ENCODE measurements at places on chromosomes 5 and 9.

GRCh38 chr5:8446179-8446578 lies 577.2 kb downstream of the MTRR start:
- DNase-seq = no peak

DNA sequence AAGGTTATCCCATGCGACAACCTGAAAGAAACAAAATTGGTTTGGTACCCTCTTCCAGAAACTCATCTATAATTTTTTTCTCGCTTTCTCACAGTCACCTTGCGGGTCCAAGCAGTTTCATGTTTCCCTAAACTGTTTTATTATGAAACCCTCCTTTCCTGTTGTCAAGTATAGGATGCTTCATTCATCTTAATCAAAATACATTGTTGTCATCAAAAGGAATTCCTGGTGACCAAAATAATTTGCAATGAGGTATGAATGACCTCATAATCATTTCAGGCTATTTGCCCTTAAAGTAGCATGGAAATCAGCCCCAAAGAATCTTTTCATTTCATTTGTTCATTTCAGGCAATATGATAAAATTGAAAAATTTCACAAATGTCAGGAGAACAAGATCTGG lies 503.0 kb downstream of the SPATA31D1 start:
- no peak for DNase-seq

DNA sequence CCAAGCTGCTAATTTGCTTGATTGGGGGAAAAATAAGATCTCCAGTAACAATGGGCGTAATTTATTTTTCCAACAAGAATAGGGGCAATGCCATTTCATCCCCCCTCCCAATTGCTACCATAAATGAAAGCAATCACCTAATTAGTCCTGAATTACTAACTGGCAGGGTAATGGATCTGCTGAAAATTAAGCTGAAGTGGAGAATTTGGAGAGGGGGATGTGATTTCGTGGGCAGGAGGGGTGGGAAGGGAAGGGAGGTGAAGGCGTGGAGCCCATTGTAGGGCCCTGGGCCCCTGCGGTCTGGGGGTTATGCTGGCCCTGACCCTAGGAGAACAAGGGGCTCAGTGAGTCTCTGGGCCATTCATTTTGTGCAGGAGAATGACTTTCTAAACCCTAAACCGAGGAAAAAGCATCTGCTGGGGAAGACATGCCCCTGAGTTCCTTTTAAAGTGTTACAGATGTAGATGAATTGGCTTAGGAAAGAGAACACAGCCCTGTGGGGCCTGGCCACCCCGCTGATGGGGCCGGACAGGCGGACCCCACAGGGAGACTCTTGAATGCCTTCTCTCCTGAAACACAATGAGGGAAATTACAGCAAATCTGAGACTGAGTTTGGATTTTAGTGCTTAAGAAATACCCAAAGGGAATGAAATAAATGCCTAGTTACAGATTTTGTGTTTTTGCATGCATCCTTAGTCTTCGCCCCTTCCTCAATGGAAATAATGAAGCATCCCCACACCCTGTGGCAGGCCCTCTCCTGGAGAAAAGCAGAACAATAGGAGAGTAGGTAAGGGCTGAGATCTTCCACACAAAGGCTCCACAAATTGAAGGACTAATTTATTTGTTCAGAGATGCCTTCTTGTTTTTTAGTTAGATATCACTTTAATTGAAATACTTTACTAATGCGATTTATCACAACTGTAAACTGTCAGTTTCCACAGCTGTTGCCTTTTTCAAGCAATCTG lies 143.2 kb downstream of the PSAT1 start:
- DNase-seq = no peak

GRCh38 chr5:72448368-72448767 lies 58.8 kb downstream of the ZNF366 start:
- DNase-seq = no peak

GRCh38 chr9:97284798-97285197 lies 22.7 kb upstream of the CCDC180 start:
- DNase-seq = no peak

GRCh38 chr5:10559871-10560270 lies 4.0 kb upstream of the ANKRD33B start:
- no peak for DNase-seq

DNA sequence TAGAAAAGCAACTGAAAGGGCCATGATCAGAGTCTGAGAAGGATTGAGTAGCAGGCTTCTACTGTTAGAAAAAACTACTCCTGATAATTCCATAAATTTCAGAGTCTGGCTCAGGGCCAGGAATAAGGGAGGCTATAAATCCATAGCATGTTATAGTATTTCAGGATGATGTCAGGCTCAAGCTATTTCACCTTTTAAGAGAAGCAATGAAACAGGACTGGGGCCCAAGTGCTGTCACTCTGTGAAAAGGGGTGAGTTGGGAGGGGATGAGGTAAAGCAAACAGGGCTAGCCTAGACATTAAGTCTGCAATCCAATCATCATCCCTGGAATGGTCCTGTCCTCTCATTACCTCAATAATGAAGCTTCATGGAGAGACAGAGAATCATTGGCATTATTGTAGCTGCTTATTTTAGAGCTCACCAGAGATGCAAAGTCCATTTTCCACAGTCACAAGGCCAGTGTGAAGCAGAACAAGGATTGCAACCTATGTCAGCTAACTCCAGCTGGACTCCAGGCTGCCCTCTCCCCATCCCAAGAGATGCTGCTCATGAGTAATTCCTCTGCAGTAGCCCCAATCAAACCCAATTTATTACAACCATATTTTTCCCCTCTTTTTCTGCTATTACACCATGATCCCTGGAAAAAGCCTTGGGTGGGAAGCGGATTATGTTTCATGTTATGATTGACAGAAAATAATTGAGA lies 56.0 kb downstream of the PAPPA start:
- DNase-seq = no peak

GRCh38 chr9:88652876-88653275 lies 117.9 kb downstream of the NXNL2 start:
- no peak for DNase-seq

- no peak for DNase-seq
Observed at GRCh38 chr5:116359592-116359991, 215.0 kb downstream of the SEMA6A start.

- no peak for DNase-seq
Observed at GRCh38 chr5:27947088-27947487, 908.7 kb upstream of the CDH9 start.

- no peak for DNase-seq
Observed at GRCh38 chr5:7609726-7610125, 213.8 kb downstream of the ADCY2 start.

- DNase-seq = no peak
Observed at GRCh38 chr9:79686381-79687130, 114.8 kb downstream of the TLE4 start.

- DNase-seq = no peak
Observed at GRCh38 chr5:150186897-150187296, 3.0 kb upstream of the SLC6A7 start.

Measured in NB4 (cell line).